Left renal pelvis (tissue), 4 donors: ENCODE measurements at places on chromosomes 13 and 19. TPM values are rescaled to one million over a fixed set of nuclear protein-coding genes. Genes with fewer than 3 reads are reported as not detected.

- DNase-seq: no peak
Measured at GRCh38 chr19:55146078-55146704, 2.8 kb downstream of the TNNT1 start.

GRCh38 chr13:45500492-45501174, 35.9 kb downstream of the COG3 start:
- no peak for DNase-seq

DNA sequence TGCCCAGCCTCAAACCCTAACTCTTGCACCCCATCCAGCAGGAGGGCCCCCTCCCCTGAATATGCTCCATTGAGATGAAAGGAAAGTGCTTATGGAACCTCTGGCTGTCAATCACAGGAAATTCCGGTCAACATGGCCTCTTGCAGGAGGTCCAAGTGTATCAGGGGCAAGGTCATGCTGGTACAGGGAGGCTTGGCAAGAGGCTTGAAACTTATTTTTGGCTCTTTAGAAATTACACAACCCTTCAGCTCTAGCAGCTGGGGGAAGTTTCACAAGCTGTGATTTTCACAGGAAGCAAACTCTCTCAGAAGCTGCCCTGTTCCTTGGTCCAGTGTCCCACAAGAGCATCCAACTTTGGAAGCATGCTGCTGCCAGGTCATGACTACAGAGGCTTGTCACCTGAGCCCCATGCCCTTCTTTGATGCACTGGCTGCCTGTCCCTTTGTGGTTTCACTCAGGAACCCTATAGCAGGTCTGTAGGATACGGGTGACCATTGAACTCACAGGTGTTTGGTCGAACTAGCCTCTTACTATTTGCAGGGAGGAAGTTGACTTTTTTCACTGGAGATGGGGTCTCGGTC, 8.4 kb downstream of the ASF1B start:
- no peak for DNase-seq

DNA sequence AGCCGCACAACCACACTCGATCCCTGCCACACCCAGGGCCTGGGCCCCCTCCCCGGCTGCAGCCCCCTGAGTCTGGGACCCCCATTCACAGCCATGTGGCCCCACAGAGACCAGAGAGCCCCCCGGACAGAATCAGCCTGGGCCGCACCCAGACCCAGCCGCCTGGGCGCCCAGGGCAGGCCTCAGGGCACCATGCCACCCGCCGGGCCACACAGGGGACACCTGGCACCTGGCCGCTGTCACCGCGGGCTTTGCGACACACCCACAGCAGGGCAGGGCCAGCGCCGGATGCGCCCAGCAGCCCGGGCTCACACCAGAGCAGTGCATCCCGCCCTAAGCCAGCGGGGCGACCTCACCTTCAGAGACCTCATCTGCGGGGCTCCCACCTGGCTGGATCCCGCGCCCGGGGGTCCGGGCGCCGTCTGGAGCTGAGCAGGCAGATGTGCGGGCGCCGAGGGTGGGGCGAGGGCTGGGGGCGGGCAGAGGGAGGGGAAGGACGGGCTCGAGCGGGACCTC, 443 bp downstream of the TBXA2R start:
- no peak for DNase-seq

C19orf85 gene
- not detected for polyA plus RNA-seq

B3GNT8 gene
- polyA plus RNA-seq: 2.6 TPM
